ENCODE measurements at places on chromosomes 3 and 15.

DNA sequence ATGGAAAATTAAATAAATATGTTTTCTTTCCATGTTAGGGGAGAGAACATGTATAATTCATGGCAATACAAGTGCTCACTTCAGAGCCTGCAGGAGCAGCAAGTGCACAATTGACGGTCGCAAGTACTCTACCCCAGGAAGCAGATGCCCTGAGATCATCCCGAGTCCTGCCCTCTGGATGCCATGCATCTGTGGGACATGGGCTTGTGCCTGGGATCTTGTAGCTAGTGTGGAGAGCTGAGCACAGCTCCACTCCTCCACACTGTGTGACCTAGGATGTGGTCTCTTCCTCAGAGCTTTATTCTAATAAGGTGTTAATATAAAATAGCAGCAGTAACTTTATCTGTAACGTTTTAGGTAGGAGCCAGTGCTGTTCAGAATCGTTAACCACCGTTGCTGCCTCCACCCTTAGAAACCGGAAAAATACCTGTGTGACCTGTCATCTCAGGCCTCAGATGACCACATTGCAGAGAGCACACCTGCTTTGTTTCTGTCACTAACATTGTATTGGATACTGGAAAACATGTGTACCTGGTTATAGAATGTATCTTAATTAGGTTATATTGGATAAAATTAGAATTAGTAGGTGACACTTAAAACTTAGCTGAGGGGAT, 105.0 kb upstream of the GOLGA6L6 start:
- DNase-seq = no peak

DNA sequence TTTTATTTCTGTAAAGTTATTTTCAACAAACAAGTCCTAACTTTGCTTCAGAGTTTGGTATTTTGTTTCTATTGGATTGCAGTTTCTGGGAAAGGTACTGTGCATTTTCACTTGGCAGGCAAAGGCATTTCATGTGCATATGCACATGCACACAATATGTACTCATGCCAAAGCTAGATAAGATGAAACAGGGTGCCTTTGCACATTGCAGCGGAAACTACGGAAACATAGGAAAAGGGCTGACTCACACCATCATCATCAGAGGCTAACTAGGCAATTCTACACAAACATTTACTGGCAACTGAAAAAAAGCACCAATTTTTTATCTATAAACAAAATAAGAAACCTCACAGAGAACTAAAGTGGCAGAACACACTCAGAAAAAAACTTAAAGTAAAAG, 550.6 kb upstream of the NECTIN3 start:
- DNase-seq = no peak

DNA sequence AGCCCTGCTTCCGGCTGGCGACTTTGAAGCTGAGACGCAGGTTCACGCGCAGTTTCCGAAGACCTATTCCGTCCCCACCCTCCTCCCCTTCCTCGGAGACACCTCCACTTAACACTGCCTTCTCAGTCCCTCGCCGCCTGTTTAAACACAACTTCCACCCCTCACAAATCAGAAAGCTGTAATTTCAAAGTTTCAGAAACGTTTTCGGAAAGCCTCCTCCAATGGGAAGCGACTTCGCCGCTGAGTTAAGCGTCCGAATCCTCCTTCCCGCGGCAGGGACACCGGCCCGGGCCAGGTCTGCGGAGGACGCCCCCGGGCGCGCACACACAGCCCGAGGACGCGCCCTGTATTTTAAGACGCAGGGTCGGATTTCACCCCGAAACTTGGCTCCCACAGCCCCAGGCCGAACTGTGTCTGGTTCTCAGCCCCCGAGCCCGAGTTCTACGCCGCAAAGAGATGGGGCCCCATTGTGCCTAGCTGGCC, 559 bp upstream of the LRRN1 start:
- peak; percentile 59 for DNase-seq

DNA sequence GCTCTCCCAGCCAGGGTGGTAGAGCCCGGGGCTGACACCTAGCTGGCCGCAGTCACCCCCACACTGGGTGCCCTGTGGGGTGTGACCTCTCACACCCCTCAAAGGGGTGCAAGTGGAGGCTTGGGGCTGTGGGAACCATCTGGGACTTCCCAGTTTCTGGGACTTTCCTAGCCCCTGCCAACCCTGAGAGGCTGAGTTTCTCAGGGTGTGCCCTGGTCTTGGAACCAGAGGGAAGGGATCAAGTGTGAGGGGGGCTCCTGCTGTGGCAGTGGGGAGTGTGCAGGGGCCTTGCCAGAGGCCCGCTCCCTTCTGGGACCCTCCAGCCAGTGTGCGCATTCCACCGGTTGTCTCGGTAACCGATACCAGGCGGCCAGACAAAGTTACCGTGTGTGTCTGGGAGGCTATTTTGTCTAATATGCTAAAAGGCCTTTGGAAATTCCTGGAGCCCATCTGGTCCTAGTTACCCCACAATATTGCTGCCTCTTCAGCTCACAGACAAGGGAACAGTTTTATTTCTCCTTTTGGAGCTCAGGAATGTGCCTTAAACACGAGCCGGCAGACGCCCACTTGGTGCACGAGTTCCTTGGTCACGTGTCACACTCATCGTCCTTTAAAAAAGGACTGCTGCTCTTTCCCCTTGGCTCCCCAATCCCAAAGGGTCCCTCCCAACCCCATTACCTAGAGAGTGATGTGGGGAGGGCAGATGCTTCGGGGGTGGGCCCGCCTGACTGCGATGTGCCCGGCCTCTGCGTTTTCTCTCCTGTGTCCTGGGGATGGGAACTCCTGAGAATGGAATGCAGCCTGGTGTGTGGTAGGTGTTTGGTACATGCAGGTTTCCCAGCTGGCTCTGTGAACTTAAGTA, 33.2 kb downstream of the HDAC11 start:
- DNase-seq = no peak

DNA sequence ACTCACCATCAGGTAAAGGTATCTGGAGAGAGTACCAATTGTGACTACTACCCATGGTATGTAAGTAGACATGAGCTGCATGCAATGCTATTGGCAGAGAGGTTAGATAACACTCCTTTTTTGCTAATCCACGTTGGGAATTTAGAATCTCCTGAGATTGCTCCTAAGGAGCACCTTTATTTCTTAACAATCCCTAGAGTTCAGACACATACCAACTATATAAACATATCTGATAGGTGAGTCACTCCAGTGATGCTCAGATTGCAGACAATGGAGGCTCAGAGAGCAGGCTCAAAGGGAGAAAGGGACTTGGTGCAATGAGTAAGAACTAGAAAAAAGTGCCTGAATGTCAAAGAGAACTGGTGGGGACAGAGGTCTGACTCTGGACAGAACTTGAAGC, 47.0 kb upstream of the LRRFIP2 start:
- DNase-seq = no peak

DNA sequence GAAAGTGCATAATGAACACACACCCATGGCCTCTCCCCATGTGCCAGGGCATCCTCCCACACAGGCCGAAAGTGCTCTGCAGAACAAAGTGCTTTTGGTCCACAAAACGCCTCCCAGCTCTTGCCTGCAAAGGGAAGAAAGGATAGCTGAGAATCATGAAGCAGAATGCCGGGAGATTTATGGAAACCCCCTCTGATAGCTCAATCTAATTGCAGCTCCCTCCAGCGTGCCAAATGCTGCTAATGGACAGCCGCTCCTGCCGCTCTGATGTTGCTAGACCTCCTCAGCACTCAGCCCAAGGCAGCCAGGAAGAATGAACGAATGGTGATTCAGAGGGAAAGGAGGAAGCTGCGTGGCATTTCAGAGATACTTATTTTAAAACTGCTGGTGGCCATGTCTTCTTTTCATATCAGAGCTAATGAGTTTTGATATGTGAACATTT, 145.3 kb downstream of the TJP1 start:
- no peak for DNase-seq

GRCh38 chr3:33174711-33175414, 43.7 kb downstream of the SUSD5 start:
- DNase-seq = no peak

GRCh38 chr3:196757876-196758739, 18.5 kb downstream of the PAK2 start:
- no peak for DNase-seq

DNA sequence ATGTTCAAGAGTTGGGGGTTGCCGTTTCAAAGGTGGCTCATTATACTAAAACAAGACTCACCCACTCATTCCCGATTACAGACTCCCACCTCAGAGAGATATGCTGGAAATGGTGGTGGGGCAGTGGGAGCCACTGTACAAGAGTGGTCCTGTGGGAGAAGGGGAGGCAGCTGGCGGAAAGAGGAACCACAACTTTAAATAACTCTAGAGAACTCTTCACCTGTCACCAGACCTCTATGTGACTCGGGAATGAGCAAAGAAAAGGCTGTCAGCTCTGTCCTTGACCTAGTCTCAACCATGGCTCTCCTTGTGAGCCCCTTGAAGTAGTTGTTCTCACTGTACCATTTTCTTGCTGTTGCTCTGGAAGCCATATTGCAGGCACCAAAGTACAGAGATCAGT, 293.8 kb downstream of the CHST2 start:
- DNase-seq = no peak

DNA sequence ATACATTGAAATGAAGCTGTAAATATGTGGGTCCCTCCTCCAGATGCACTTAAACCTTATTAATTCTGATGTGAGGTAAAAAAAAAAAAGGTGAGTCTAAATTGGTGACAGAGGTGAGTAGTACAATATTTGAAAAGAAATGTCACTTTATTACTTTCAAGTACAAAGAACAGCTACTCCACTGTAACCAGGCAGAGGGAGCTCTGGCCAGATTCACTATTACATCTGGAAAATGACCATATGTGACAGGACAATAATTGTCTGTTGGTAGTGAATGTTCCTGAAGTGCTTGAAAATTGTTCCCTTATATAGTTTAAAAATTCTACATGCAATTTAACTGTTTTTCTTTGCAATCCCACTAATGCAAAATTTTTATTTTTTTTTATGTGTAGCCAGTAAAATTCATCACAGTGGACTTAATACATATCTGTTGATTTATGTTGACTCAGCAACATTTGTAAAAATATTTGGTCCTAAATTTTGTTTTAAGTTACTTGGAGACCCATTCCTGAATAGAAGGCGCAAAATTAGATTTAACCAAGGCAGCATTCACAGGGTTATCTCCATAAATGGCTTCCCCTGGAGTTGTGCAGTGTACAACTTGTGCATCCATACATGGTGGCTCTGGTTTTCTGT, 231.9 kb upstream of the TBC1D5 start:
- no peak for DNase-seq

DNA sequence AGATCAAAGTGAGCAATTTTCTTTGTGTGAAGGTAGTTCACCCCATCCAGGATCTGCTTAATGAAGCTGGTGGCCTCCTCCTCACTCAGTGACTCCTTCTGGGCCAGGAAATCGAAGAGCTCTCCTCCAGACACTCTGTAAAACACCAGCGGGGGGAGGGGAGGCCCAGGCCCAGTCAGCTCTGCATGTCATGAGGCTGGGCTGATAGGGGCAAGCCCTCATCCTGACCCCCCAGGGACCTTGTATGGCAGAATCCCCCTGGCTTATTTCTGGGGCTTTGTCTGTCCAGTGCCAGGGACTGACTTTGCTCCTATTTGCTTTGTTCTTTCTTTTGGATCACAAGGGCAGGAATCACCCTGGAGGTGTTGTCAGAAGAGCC, 74.9 kb downstream of the DAPK2 start:
- no peak for DNase-seq

DNA sequence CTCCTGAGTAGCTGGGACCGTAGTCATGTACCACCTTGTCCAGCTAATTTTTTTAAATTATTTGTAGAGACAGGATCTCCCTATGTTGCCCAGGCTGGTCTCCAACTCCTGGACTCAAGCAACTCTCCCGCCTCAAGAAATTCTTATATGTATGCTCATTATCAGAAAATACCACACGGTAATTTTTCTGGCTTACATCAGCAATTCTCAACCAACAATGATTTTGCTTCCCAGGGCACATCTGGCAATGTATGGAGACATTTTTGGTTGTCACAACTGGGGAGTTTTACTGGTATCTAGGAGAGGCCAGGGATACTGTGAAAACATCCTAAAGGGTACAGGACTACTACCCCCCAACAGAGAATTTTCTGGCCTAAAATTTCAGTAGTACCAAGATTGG, 10.8 kb downstream of the SRP14 start:
- no peak for DNase-seq

DNA sequence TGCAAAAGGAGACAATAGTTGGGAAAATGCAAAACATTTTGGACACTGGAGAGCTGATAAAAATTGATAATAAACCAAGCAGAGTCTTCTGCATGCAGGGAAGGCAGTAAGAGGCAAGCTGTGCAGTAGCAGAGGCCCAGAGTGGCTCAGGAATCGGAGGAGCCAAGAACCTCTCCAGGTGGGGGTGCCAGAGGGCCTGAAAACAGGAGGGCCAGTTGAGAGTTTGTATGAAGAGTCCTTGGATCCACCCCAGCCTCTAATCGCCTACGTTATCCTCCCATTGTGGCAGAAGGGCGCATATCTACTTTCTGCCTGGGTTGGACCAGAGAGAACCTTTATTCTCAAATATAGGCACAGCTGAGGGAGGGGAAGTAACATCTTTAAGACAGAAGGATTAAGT, 48.9 kb upstream of the RBP1 start:
- no peak for DNase-seq

DNA sequence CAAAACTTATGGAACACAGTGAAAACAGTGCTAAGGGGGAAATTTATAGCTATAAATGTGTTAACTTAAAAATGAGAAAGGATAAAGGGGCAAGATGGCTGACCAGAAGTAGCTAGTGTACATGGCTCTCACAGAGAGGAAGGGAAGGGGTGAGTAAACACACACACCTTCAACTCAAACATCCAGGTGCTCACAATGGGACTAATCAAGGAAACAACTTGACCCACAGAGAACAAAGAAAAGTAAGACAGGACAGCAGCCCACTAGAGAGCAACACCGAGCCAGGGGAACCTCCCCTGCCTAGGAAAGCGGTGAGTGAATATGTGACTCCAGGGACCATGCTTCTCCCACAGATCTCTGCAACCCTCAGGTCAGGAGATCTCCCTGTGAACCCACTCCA, 85.0 kb upstream of the UBP1 start:
- DNase-seq = no peak

GRCh38 chr3:99720985-99721632, 82.7 kb downstream of the COL8A1 start:
- DNase-seq = no peak

DNA sequence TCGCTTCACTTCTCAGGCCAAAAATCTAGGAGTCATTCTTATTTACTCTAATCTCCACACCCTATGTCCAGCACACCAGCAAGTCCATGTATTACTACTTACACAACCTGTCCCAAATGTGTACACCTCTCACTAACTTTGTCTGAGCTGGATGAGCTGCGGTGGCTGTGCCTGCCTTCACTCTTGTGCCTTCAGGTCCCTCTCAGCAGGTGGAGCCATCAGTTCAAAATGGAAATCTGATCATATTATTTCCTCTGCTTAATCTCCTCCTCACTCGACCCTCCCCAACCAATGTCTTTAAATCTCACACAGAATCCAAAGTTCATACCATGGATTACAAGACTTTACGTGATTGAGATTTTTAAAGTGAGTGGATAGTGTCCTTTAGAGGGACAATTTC, 82.8 kb downstream of the SSR3 start:
- DNase-seq = no peak

GRCh38 chr15:91192690-91193377, 92.8 kb downstream of the SV2B start:
- no peak for DNase-seq

GRCh38 chr3:8835385-8835784, 66.0 kb upstream of the OXTR start:
- DNase-seq = no peak
